ENCODE measurements at places on chromosomes 6 and 20. TPM values are rescaled to one million over a fixed set of nuclear protein-coding genes. Genes with fewer than 3 reads are reported as not detected.

DNA sequence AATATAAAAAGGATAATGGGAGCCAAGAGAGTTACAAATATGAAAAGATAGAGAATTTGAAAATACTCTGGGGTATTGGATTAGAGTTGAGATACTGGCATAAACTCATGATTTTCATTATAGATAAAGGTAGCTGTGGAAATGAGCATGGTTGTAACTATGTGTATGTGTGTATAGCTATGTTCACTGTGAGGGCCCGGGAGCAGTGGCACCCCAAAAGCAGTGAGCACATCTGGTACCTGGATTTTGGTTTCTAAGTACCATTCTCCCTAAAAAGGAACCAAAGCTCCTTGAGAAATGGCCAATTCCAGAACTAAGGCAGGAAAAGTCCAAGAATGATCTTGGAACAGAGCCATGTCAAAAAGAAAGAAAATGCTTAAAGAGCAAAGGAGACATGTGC is 202.4 kb upstream of the QKI start:
- DNase-seq, result no peak

- no peak for DNase-seq
Measured at GRCh38 chr20:38805958-38806854, 709 bp downstream of the PPP1R16B start.

DNA sequence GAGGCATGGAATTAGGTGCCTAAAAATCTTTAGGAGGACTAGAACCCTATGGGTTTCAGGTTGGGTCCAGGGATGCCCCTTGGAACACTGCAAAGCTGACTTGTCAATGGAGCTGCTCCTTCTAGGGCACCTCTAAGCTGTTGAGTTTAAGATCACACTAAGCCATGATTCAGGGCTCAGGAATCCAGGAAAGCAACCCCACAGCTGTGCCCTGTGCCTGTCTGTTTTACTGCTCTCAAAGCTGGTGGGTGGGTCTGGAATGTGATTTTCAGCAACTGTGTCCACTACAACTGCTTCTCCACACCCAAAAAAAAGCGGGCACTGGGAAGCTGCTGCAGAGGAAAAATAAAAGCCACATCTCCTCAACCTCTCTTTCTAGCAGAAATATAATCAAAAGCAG is 310.4 kb upstream of the MOCS1 start:
- DNase-seq, result no peak

DNA sequence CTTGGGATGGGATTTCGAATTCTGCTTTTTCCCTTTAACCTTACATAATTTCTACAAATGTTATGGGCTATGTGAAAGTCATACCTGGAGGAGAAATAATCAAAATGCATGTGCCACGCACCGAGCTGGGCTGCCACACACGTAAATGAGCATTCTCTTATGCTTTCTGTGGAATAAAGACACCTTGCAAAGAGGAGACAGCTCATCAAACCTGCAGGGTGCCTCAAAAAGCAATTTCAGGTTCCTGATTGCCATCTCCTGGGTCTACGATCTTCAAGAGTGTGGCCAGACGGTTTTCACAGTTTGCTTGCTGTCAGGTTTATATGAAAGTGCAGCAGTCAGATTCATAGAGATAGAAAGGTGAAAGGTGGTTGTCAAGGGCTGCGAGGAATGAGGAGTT is 36.6 kb downstream of the DUSP22 start:
- DNase-seq, result no peak

- DNase-seq, result no peak
Measured at GRCh38 chr6:37525460-37526357, 26.0 kb upstream of the CCDC167 start.

- DNase-seq, result no peak
Measured at GRCh38 chr6:33886673-33887144, 82.9 kb upstream of the MLN start.

Gene NT5E
- 8.2 TPM for total RNA-seq

DNA sequence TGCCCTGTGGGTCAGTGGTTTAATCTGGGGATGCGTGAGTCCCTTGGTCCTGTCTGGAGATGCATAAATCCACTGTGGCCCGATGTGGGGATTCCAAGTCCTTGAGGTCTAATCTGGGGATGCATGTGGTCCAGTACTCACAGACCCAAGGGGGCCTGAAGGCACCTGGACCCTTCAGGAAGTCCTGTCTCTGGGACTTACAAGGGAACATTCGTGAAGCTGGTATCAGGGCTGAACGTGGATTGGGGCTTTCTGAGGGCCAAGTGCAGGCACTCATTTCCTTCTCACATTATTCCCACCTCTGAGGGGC is 25.2 kb upstream of the GTSF1L start:
- DNase-seq, result no peak

- no peak for DNase-seq
Measured at GRCh38 chr20:53757472-53757913, 163.9 kb upstream of the ZNF217 start.

DNA sequence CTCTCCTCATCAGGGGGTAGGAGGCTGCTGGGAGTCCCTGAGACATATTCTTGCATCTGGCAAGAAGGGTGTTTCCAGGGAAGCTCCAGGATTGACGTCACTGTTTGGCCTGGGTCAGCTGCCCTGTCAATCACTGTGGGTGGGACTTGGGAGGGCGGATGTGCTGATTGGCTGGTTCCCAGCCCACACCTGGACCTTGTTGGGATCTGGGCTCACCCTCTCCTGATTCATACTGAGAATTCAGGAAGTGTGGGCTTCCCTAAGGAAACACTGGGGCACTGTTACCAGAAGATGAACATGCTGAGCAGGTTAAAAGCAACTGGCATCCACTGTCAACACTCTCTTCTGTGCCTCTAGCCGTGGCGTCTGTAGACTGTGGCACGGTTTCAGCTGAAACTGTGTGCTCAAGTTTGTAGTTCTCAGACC is 36.5 kb downstream of the CDH26 start:
- DNase-seq, result no peak

DNA sequence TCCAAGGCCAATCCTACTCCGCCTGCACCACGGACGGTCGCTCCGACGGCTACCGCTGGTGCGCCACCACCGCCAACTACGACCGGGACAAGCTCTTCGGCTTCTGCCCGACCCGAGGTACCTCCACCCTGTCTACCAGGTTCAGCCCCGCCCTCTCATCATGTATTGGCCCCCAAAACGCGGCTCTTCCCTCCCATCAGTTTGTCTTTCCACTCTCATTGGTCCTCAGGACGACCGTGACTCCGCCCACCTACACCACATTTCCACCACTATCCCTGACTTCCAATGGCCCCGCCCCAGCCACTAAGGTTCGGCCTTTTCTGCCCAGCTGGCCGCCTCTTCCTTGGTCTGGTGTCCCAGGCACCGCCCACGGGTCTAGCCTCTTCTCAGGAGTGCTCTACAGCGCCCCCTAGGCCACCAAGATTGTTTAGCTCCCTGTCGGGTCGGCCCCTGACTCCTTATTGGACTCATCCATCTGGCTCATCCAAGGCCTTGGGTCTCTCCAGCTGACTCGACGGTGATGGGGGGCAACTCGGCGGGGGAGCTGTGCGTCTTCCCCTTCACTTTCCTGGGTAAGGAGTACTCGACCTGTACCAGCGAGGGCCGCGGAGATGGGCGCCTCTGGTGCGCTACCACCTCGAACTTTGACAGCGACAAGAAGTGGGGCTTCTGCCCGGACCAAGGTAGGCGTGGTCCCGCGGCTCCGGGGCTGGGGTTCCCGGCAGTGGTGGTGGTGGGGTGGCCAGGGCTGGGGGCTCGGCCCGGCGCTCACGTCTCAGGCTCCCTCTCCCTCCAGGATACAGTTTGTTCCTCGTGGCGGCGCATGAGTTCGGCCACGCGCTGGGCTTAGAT is 3.1 kb downstream of the MMP9 start:
- no peak for DNase-seq

DNA sequence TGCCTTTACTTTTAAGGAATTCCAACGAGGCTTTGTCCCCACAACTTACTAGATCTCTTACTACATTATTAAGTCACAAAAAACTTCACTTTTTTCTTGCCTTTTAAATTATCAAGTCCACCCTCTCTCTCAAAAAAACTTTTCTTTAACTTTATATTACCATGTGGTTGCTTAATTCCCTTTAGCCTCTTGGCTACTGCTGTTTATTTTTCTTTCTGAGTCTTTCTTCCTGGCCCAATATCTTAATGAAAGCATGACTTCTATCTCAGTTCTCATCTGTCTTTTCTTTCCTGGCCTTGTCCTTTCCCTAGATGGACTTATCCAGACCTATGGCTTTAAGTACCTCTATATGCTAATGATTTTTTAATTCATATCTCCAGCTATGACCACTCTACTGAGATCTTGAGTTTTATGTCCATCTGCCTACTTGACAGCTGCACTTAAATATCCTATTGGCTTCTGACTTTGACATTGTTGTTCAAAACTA is 710.5 kb downstream of the RFPL4B start:
- no peak for DNase-seq

DNA sequence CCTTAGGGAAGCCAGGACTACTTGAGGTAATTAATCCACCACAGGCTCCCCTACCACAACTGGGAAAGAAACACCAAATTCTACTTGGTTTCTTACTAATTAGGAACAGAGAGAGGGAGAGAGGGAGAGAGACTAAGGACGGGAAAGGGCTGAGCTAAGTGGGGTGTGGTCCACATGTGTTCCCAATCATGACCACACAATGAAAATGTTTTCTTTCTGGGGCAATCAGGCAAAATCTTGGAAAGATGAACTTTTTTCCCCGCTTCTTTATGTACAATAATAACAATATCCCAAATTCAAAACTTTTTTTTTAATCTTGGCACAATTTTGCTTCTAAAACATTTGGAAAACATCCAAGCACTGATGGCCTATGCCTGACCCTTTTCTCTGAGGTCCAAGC is 734.4 kb downstream of the MAFB start:
- no peak for DNase-seq

Gene RAET1E
- total RNA-seq, result not detected

- DNase-seq, result no peak
Measured at GRCh38 chr6:72382602-72383529, 239.0 kb upstream of the KCNQ5 start.

GRCh38 chr20:6673071-6673470 is 94.4 kb upstream of the BMP2 start:
- no peak for DNase-seq

Gene NTSR1
- total RNA-seq, result 4.9 TPM

Gene NNAT
- total RNA-seq, result 367 TPM

- no peak for DNase-seq
Measured at GRCh38 chr6:42084889-42085288, 34.6 kb downstream of the TAF8 start.

Gene POPDC3
- 5.3 TPM for total RNA-seq

GRCh38 chr6:41153451-41153850 is 696 bp downstream of the TREML1 start:
- no peak for DNase-seq

GRCh38 chr6:150417899-150418826 is 49.4 kb downstream of the IYD start:
- DNase-seq, result peak; percentile 59

DNA sequence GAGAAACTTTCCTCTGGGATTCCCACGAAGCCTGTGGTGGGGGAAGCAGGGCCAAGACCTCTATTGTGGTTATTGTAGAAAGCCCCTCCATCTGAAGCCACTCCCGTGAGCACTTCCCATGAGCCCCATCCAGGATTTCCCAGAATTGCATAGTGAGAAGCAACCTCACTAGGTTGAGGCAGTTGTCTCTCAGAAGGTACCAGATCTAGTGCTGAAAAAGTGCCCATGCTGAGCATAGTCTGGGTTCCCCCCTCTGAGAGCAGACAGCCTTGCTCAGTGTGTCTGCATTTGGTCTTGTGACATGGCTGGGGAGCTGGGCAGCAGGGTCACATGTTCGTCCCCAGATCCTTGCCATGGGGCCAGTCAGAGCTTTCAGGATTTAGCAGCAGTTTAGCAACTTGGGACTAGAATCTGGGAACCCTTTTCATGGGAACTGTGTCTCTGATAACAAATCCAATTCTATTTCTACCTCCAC is 38.6 kb downstream of the SLC9A8 start:
- DNase-seq, result no peak

DNA sequence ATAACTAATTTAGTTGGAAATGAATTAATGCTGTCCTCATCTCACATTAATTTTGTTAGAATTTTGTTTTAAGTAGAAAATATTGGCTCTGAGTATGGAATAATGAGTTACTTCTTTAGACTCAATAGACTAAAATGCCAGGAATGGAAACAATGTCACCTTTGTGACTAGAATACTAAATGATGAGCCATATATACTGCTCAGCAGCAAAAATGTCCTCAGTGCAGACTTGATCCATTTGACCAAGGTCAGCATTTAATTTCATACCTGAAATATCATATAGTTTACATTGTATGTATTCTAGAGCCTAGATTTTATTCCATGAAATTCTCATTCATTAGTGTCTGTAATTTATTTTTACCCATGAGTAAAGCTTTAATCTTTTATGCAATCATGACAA is 217.7 kb downstream of the ADGRB3 start:
- no peak for DNase-seq

DNA sequence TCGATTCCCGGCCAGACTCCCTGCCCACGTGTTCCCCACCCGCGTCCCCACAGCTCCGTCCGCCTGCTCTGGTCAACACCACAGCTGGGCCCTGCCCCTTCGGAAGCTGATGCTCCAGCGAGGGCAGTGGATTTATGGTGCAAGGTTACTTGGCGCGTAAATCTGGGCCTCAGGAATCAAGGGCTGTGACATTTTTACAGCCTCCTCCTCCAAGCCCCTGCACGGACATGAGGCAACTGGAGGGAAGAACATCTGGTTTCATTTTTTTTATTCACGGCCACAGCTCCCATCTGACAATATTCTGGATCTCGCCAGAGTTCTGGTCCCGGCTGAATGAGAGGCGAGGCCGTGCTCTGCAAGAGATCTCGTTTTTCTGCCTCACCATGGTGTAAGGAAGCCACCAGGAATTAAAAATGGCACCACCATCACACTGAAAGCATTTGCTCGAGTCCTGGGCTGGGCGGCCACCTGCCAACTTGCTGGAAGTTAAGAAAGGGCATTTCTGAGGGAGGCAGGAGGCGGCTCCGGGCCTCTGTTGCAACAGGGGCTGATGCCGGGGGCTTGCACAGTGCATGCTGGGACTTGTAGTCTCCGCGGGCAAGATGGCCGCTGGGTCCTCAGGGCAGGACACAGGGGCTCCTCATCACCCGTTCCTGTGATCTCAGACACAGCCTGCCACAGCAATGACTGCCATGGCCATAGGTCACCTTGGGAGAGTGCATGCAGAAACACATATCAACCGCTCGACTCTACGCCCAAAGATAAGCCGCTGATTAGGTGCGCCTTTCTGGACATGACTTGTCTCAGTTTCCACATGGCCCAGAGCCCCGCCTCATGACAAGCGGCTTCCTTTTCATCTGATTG is 148.5 kb downstream of the LY86 start:
- DNase-seq, result no peak

DNA sequence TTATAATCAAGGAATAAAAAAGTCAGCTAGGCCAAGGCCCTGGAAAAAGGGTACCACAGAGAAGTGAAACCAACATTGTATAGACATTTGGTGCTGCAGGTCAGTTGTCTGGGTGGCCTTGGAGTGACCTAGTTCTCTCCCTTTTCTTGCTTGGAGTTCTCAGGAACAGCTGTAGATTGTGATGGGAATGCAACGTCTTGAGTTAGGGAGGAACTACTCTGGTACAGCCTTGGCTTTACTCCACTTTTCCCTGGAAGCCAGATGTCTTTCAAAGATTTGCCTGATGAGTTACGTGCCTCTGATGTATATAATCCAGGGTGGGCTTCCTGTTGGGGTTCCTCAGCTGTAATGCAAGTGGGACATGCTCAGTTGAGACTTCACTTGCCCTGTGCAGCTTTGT is 694.7 kb downstream of the HTR1B start:
- DNase-seq, result no peak
